Heart left ventricle (tissue), 16 donors: ENCODE measurements at places on chromosomes 6 and 20. TPM values are rescaled to one million over a fixed set of nuclear protein-coding genes. Genes with fewer than 3 reads are reported as not detected.

The MOXD1 gene
- 2.2 TPM for total RNA-seq

The MLN gene
- not detected for total RNA-seq

The SEMG1 gene
- total RNA-seq, result not detected

The MTHFD1L gene
- 3.9 TPM for total RNA-seq

The PCED1A gene
- 8.2 TPM for total RNA-seq

The ID4 gene
- total RNA-seq, result 4.8 TPM

The TRIM31 gene
- total RNA-seq, result not detected

The CLVS2 gene
- 0.12 TPM for total RNA-seq

The SEC63 gene
- total RNA-seq, result 21.3 TPM

The QKI gene
- 519 TPM for total RNA-seq

The CALHM6 gene
- 0.37 TPM for total RNA-seq
